ENCODE measurements at places on chromosomes 13 and 19.
A peak's percentile ranks its signal among the peaks of the same experiment; 100 is the strongest.

DNA sequence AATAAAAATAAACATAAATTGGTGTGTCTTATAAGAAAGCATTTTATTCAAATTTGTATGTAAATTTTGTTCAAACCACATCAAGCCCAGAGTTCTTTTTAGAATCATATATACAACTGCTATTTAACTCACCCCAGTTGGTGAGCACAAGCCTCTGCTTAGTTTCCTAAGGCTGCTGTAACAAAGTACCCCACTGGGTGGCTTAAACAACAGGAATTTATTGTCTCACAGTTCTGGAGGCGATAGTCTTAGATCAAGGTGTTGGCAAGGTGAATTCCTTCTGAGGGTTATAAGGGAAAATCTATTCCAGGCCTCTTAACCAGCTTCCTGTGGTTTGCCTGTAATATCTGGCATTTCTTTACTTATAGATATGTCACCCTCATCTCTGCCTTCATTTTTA is 1133.5 kb downstream of the OLFM4 start:
- no peak for DNase-seq

DNA sequence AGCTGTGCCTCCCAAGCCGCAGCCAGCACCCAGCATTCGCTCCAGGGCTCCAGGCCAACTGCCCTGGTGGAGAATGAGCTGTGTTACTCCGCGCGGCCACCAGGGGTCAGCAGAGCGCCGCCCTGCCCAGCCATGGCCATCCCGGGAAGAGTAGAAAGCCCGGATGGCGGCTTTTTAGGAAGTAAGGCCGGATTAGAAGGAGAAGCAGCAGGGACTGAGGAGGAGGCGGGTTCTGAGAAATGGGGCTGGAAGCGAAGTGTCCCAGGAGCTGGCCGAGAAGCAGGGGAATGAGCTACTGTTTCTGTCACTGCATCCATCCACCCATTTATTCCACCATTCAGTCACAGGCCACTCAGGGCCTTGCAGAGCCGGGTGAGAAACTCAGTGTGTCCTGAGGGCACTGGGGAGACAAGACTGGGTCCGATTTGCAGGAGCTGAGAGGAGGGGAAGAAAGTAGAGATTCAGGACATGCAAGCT is 6.6 kb upstream of the NPAS1 start:
- DNase-seq: peak; percentile 84

GRCh38 chr19:8238251-8238650 is 29.1 kb downstream of the CERS4 start:
- DNase-seq: no peak

DNA sequence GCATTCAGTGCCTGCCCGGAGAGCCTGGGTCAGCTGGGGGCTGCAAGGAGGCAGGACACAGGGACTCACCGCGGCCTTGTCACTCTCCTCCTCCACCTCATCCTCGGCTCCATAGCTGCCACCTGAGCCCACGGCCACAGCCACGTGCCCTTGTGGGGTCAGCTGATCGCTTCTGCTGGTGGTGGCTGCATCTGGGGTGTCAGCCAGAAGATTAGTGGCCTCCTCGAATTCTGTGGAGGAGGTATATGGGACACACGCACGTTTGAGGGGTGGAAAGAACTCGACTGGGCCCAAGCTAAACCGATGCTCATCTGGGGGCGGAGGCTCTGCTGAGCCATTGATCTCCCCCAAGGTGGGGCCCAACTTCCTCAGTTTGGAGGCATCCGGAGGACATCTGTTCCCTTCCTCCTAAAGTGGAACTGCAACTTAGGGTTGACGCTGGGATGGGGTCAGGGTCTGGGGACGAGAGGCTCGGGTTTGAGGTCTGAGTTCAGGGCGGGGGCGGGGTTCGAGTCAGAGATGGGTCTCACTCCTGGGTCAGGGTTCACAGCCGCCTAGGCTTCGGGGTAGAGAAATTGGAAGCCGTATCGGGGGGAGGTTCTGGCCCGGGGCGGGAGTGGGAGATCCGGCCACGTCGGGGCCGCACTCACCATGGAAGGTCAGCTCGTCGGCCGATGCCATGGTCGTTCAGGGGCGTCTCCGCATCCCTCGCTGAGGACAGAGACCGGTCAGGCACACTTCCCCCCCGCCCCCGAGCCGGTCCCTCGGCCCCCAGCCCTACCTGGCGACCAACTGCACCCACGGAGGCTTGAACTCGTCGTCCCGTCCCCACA is 493 bp downstream of the YIPF2 start:
- no peak for DNase-seq

GRCh38 chr19:10852098-10852800 is 4.0 kb downstream of the C19orf38 start:
- no peak for DNase-seq

DNA sequence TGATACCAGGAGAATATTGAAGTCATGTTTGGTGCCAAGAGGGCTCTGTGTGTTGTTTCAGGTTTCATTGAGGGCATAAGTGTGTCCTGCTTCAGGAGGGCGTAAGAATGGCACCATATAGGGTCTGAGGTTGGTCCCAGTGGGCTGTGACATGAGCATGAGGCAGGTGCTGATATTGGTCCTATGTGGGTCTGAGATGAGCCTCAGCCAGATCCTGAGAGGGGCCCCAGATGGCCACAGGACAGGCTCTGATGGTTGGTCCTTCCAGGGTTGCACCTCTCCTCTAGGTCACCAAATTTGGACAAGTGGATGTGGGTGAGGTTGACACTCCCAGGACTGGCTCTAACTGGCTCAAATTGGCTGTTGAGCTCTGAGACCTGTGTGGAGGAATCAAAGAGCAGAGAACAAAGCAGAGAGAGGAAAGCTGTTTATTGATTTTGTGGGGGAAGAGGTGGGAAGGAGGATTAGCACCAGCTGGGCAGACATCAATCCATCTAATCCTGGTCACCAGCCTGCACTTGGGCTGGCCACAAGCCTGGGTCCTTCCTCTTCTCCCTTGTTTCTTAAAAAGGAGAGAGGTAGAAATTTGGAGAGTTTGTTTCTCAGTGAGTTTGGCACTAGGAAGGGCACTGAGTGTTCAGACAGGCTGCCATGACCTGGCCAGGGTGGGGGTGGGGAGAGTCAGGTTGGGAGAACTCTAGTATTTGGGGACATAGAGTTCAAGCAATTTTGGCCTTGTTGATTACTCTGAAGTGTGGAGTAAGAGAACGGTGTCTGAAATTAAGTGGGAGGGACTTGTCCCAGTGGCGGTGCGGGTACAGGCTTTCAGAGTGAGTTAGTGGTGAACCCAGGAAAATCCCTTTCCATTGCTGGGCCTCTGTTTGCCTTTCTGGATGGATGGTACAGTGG is 38.7 kb downstream of the CYP2B6 start:
- DNase-seq: no peak

GRCh38 chr19:38433268-38433733 is at the start of gene RYR1:
TSS of gene RYR1 (plus strand) at chr19:38433691. CDS start at chr19:38433830, 139 bp downstream.
- peak; percentile 40 for DNase-seq
